ENCODE measurements at places on chromosomes 6 and 20. TPM values are rescaled to one million over a fixed set of nuclear protein-coding genes. Genes with fewer than 3 reads are reported as not detected.

Gene LRFN2
- total RNA-seq, result not detected

Gene DUSP22
- 29.6 TPM for total RNA-seq

Gene RNASET2
- total RNA-seq, result 23.0 TPM

Gene MYB
- total RNA-seq, result not detected

Gene MYBL2
- 76.7 TPM for total RNA-seq

Gene CNR1
- not detected for total RNA-seq

Gene RAET1L
- not detected for total RNA-seq

Gene RAD21L1
- total RNA-seq, result not detected

Gene STX11
- 26.5 TPM for total RNA-seq

Gene CST2
- total RNA-seq, result not detected

Gene PKHD1
- not detected for total RNA-seq

Gene WFDC5
- total RNA-seq, result not detected

Gene PDYN
- not detected for total RNA-seq

All from mammary microvascular endothelial cell (primary cell).